ENCODE measurements at places on chromosomes 1 and 21.
A peak's percentile ranks its signal among the peaks of the same experiment; 100 is the strongest.

DNA sequence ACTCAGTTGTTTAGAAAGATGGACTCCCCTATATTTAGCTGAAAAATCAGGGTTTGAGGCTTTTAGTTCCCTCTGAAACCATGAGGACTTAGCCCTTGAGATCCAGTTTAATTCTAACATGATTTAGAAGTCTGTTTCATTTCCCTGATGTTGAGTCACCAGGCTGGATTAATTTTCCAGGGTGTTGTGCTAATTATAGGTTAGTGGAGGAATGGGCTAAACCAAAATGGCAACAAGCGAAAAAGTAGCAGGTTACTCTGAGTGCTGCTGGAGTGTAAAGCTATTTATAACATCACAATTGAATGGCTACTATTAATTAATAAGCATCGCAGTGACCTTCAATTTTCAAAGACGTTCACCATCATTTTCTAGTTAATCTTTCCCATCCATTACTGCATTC lies 15.5 kb upstream of the USP24 start:
- DNase-seq, result no peak

DNA sequence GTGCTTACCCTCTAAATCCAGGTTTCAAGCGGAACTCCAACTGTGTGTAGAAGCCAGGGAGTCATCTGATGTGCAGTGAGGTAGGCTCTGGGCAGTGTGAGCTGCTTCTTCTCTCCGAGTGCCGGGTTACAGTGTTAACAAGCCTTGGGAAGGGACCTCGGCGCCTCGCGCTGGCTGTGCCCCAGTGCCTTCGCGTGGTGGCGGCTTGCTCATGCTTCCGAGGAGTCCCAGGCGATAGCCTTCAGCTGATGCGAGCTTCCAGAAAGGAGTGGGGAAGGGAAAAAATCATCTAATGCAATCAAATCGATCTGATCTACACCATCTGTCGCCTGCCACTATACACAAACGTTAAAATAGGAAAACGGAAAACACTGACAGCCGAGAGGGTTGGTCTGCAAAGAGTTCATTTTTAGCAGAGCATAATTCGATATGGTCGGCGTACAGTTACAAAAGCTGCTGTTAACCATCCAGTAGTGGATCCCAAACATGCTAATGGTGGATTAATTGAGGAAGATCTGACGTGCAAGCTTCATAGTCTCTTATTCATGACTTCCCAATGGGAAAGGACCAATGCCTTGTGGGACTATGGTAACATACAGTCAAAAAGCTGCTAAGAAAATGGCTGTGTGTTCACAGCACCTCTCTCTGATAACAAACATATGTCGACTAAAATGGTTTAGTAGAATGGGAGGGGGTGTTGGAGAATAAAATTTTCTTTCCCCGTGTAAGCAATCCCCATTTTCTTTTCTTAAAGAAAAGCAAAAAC lies 128.7 kb upstream of the DPYD start:
- DNase-seq, result no peak

DNA sequence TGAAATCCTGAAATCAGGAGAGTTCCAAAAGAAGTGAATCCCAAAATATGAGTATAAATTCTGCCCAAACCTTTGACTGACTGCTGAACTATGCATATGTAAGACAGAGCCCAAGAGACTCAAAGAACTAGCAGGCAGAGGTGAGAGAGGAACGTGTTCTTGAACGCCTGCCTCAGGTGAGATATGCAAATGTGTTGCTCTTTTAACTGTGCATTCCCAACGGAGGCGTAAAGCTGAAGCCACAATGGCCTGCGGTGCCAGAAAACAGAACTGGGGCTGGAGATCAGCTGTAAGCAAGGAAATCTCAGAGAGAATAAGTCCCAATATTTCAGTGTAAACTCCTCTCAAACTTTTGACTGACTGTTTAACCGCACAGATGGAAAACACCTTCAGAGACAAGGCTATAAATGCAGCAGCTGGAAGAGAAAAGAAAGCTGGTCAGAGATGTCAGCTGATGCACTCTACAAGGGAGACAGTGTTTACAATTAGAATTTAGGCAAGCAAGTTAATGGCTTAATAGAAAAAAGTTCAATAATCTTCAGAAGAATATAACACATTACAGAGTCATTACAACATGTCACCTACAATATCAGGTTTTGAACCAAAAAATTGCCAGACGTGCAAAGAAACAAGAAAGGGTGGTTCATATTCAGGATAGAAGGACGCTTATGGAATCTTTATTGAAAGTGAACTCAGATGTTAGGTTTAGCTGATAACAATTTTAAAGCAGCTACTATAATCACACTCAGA lies 43.0 kb upstream of the TRIM67 start:
- no peak for DNase-seq

GRCh38 chr1:60731321-60731720 lies 351.0 kb upstream of the NFIA start:
- no peak for DNase-seq

DNA sequence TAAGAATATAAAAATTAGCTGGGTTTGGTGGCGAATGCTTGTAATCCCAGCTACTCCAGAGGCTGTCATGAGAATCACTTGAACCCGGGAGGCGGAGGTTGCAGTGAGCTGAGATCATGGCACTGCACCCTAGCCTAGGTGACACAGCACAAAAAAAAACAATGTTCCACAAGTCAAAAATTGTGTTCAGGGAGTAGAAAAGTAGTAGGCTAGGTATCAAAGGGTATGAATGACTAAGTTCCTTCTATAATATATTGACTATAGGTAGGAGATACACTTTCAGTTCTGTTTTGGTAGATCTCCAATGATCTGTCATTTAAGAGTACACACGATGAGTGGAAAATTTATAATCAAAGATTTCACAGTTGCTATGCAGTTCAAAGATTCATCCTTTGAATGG lies 16.7 kb downstream of the USP48 start:
- no peak for DNase-seq

GRCh38 chr1:21639594-21640041 lies 29.5 kb downstream of the RAP1GAP start:
- no peak for DNase-seq

GRCh38 chr1:154430903-154431302 lies 25.8 kb downstream of the IL6R start:
- DNase-seq, result no peak

DNA sequence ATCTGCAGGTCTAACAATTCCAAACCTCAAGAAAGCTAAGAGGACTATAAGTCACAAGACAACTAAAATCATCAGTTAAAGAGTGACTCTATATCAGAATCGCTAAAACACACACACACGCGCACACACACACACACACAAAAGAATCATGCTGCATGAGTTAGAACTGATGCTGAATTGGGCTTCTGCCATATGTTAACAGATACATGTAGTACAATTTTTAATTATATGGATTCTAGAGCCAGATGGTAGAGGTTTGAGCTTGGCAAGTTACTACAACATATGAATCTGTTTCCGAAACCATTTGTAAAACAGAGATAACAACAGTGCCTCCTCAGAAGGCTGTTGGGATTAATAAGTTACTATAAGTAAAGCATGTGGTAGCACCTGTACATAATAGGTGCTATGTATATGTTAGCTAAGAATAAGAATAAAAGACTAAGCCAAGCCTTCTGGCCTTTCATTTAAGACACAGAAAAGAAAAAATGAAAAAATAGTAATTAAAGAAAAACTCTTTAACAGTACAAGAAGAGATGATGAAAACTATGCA lies 17.9 kb downstream of the EPRS1 start:
- DNase-seq, result no peak

- DNase-seq, result no peak
Observed at GRCh38 chr1:11836955-11837766, 10.4 kb downstream of the NPPA start.

DNA sequence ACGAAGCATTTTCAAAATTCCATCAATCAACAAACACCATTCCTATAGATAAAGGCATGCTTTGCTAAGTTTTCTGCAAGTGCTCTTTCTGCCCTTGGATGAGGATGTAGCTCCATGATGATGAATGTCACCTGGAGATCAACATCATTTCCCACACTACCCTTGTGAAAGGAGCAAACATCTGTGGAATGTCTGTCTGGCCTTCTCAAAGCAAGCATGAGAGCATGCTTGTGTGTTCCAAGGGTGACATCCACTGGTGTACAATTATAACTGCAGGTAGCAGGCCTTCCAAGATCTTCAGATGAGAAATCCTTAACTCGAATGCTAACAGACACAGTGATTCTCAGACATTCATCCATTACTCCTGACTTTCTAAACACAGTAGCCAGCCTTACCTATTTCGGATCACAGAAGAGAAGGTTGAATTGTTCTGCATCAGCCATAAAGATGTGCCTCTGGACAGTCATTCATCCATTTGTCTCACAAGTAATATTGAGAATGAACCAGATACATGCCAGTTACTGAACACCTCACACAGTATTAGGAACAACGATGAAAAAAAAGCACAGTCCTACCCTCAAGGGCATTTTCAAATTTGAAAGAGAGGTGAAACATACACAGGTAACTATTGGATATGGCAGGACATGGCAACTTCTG lies 162.4 kb downstream of the TPR start:
- peak; percentile 29 for DNase-seq

DNA sequence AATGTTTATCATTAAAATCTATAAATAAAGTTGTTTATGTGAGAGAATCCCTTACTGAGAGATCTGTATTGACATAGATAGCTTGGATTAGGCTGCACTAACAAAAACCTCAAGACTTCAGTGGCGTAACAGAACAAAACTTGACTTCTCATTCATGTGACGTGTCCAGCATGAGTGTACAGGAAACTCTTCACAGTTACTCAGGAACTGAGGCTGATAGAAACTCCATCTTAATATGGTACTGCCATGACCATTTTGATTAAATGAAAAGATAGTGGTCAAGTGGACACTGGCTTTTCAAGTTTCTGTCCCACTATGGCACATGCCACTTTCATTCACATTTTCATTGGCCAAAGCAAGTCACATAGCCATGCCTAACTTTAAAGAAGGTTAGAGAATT lies 3.7 kb downstream of the ST3GAL3 start:
- DNase-seq, result no peak

DNA sequence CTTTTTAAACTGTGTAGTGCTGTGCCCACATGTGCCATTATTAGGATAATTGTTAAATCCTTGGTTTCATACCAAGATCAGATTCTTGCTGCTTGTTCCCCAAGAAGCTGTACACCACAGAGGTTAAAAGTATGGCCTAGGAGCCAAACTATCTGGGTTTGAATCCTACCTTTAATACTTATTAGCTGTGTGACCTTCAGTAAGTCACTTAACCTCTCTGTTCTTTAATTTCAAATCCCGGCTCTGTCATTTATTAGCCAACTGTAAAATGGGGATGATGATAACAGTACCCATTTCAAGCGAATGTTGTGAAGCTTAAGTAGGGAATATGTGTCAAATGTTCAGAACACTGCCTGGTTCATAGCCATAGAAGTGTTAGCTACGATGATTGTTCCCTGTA lies 32.6 kb downstream of the NKAIN1 start:
- DNase-seq, result no peak

DNA sequence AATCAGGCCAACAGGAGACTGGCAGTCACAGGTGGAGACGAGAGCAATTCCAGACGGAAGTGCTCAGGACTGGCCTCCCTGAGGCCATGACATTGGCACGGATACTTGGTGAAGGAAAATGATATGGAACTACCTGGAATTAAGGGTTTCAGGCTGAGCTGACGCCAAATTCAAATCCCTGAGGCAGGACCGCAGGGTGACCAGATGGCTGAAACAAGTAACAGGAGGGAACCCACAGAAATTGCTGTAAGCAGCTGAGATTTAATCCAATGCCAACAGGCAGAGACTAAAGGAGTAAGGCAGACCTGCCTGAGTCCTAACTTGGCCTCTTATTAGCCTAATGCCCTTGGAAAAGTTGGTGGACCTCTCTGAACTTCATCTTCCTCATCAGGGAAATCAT lies 76.2 kb downstream of the ERG start:
- DNase-seq, result no peak

- no peak for DNase-seq
Observed at GRCh38 chr21:45975020-45975666, 6.4 kb upstream of the COL6A1 start.

DNA sequence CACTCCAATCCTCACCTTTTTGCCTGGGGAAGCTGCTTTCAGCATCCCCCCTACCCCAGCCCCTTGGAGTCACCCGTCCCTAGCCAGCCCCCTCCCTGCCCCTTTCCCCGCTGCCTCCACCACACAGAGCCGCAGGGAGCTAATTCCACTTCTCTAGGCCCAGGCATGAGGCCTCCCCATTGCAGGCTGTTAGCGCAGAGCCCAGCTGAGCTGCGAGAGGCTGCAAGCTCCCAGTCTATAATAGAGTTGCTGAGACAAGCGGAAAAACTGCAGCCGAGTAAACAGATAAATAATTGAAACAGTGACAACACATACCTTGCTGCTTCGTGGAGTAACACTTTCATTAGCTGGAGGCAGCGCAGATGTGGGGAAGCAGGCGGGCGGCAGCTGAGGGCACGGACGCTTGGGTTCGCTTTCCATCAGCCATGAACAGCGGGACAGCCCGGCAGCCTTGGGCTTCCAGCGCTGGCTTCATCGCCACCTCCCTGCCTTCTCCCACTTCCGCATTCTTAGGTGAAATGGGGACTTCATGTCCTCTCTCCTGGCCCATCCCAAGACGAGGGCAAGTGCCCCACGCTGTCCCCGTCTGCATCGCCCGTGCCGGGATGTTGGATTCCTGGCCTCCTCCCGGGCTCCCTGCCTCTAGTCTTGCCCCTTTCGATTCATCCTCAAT lies 183.3 kb downstream of the IGSF21 start:
- DNase-seq, result no peak

DNA sequence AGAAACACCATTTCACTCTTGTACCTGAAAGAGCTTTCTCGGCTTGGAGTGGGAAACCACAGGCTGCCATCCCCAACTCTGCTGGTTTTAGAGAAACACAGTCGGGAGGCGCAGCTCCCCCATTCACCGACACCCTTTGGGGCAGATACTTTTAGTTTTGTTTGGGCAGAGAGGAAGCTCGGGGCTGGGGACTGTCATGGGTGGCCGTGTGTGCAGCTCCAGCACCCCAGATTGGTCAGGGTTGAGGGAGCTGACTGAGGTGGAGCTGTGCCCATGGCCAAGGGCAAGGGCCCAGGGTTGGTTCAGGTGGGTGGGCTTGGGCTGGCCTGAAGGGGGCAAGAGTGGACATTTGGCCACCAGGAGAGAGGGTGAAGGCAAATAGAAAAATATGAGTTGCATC lies 163.1 kb downstream of the DYRK1A start:
- DNase-seq, result no peak

GRCh38 chr1:9225411-9225785 lies 9.2 kb upstream of the H6PD start:
- DNase-seq, result no peak

GRCh38 chr1:11070876-11071275 lies 11.1 kb upstream of the SRM start:
- DNase-seq, result no peak

- DNase-seq, result no peak
Observed at GRCh38 chr1:180640531-180640949, 8.7 kb downstream of the XPR1 start.
